Dermis lymphatic vessel endothelial cell (primary cell): ENCODE measurements at places on chromosomes 3 and 15. TPM values are rescaled to one million over a fixed set of nuclear protein-coding genes. Genes with fewer than 3 reads are reported as not detected.

The SAXO2 gene
- total RNA-seq = 0.26 and 1.3 TPM in 2 replicates

The SKOR1 gene
- total RNA-seq = 0.09 and 0.11 TPM in 2 replicates

The CLRN1 gene
- not detected in 2 replicates for total RNA-seq

The ADGRG7 gene
- total RNA-seq = not detected in 2 replicates

The SPTSSB gene
- not detected in 2 replicates for total RNA-seq

The UCN2 gene
- 0.09 and 0.11 TPM in 2 replicates for total RNA-seq

The CHRNA7 gene
- 0.17 and 0.43 TPM in 2 replicates for total RNA-seq

The PAQR5 gene
- total RNA-seq = 0.22 TPM in 1 of 2 replicates, not detected in the other

The RLBP1 gene
- not detected in 2 replicates for total RNA-seq

The SPESP1 gene
- total RNA-seq = 2.6 and 4.4 TPM in 2 replicates

The POC1A gene
- total RNA-seq = 3.4 and 3.8 TPM in 2 replicates

The HES1 gene
- total RNA-seq = 66.9 and 84.6 TPM in 2 replicates

The SOX2 gene
- total RNA-seq = not detected in 2 replicates

The ISL2 gene
- total RNA-seq = 0.65 and 0.69 TPM in 2 replicates

The NMB gene
- 3.0 and 3.5 TPM in 2 replicates for total RNA-seq
